ENCODE measurements at places on chromosomes 7 and 10.

GRCh38 chr10:86284355-86285105, 82.1 kb downstream of the GRID1 start:
- DNase-seq, result no peak

GRCh38 chr7:140219672-140220524, 43.1 kb upstream of the KDM7A start:
- DNase-seq, result no peak

GRCh38 chr7:77838929-77839491, 40.4 kb downstream of the PHTF2 start:
- DNase-seq, result no peak

DNA sequence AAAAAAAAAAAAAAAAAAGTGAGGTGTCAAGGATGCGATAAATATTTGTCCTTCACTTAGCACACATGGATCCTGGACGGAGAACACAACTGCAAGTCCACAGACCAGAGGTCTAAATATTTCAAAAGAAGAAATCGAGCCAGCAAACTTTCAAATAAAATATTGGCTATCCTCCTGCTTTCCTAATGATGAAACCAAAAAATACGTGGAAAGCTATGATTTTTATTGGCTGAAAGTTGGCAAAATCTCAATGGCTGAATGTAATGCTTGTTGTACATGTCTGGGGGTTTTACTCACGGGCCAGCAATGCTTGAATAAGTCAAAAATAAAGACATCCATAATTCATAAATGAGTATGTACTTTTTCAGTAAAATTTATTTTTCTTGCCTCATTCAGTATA, 19.0 kb upstream of the MGMT start:
- no peak for DNase-seq

- peak; percentile 72 for DNase-seq
These were observed 1087.1 kb upstream of the POT1 start for GRCh38 chr7:126016722-126017121.

GRCh38 chr7:149669121-149669818, 104.1 kb downstream of the ZNF467 start:
- DNase-seq, result peak; percentile 41
